ENCODE measurements at places on chromosomes 16 and 17.

GRCh38 chr17:9729034-9729650 lies 62.2 kb downstream of the DHRS7C start:
- peak; percentile 25 for DNase-seq

- peak; percentile 39 for DNase-seq
Measured at GRCh38 chr17:79970576-79971068, 65.0 kb downstream of the TBC1D16 start.

- no peak for DNase-seq
Measured at GRCh38 chr16:74901606-74902005, 83.3 kb downstream of the WDR59 start.

GRCh38 chr17:50511058-50511457 lies 2.8 kb downstream of the MYCBPAP start:
- no peak for DNase-seq

DNA sequence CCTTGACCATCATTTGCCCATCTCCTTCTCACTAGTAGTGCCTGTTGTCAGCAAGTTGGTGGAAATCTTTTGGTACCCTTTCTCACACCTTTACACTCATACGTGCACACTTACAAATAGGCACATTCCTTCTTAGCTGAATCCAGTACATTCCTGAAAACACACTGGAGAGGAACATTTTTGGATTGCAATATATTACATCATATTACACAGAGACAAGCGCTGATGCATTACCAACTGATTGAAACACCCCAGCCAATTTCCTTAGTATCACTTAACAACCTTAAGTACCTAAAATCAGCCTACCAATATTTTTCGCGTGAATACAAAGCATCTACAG lies 64.1 kb downstream of the PLCG2 start:
- no peak for DNase-seq

DNA sequence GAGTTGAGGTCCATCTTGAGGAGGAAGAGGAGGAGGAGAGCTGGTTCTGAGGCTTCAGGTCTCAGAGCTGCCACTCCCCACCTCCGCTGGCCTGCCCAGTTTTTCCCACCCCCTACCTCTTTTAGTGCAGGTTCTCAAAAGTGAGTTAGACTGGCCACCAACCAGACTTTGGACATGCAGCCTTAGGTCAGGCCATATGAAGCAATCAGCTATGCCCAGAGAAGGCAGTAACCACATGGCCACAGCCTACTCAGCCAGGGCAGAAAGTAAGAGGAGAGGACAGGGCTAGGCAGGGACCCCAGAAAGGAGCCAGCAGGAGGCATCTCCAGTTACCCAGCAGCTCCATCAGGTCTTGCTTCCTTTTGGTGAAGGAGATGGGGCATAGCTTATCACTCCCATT lies 9.0 kb downstream of the MYO15A start:
- no peak for DNase-seq

DNA sequence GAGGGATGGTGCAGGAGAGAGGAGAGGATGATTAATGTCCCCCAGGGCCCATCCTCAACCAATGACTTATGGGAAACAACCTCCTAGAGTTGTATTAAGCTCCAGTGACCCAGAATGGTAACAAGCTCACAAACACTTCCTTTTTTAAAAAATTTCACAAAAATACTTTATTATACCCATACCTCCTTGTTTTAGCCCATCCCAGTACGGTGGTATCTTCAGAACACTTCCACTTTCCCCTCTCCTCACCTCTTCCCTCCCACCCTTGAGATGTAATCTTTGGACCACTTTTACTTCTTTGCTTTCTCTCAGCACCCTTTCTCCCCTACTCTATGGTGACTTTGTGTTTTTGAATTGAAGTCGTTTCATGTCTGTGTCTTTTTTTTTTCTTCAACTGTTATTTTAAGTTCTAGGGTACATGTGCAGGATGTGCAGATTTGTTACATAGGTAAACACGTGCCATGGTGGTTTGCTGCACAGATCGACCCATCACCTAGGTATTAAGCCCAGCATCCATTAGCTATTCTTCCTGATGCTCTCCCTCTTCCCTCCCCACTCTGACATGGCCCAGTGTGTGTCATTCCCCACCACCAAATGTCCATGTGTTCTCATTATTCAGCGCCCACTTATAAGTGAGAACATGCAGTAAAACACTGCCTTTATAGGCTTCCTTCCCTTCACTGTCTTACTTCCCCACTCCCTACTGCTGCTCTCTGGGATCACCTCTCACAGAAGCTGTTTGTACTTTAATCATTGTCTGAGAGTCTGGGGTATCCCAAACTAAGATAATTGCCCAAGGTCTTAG lies 124.5 kb downstream of the PRKCB start:
- DNase-seq = no peak

GRCh38 chr17:74873874-74874614 lies 1.2 kb upstream of the FDXR start:
- no peak for DNase-seq

DNA sequence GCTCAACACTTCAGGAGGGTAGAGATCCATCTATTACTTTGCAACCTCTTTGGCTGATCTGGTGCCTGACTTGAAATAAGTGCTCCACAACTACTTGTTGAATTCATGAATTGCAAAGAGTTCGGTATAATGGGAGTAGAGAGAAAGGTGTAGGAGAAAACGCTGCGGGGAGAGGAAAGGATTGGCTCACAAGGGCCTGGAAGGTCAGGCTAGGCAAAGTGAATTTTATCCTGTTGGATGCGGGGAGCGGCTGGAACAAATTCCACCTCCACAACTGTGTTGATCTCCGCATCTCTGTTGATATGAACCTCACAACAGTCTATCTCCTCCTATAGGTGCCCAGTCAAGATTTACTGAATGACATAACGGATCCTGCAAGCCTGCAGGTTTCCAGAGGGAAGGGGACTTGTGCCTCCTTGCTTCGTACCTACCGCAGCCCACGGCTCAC lies 684 bp downstream of the SLX4 start:
- DNase-seq = no peak

DNA sequence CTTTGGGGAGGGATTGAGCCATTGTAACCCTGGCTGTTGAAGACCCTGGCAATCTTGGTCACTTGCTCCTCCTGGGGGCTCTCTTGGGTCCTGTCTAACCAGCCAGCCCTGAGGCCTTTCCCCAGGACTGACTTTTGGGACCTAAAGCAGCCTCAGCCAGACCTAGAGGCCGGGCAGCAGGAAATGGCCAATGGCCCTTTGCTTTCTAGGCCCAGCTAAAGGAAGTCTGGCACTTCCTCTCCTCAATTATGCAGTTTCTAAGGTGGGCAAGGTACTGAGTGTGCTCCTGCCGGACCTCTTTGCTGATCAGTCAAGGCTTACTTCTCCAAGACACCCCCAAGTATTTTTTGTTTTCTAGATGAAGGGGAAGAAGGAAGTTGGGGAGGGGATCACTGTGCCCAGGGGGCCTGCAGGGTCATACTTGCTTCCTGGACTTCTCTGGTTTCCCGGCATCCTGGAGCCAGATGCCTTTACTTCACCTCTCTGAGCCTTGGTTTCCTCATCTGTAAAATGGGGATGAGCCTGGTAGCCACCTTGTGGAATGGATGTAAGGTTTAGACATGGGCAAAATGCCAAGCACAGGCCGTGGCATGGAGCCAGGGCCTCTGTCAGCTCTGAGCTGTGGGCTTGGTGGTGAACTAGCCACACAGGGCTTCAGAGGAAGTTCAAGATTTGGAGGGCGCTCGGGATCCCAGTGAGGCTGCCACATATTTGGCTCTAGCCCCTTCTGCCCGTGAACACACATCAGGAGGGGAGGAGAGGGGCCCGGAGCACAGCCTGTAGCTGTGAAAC lies 8.6 kb downstream of the CX3CL1 start:
- peak; percentile 15 for DNase-seq

DNA sequence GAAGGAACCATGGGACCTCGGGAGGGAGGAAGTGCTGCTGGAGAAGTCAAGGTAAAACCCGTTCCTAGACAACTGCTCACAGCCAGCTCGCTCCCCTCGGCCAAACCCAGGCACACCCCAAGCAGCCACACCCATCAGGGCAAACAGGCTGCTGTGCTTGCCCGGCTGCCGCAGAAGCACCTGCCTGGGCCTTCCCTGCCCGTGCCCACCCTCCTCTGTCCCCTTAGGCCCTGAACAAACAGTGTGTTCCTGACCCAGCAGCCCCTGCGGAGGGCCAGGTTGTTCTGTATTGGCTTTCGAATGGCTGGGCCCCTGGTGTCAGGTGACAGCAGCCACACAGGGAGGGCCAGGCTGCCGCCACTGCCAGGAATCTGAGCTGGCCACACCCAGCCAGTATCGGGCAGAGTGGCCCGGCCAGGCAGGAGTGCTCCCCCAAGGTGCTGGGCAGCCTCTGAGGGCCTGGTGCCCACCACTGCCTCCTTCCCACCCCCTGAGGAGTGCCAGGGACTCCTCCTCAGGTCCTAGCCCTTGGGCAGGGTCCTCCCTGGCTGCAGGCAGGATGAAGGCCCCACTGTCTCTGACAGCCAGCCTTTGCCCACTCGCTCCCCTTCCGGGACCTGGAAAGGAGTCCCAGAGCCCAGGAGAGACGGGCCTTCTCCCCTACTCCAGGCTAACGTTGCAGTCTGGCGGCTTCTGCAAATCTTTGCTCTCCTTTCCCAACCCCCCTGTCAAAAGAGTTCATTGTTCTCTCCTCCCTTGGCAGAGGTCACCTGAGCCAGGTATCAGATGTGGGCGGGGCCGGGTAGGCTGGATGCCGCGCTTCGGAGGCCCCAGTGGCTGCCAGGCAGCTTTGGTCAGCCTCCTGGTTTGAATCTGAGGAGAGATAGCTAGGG lies 24.0 kb downstream of the LLGL2 start:
- no peak for DNase-seq

DNA sequence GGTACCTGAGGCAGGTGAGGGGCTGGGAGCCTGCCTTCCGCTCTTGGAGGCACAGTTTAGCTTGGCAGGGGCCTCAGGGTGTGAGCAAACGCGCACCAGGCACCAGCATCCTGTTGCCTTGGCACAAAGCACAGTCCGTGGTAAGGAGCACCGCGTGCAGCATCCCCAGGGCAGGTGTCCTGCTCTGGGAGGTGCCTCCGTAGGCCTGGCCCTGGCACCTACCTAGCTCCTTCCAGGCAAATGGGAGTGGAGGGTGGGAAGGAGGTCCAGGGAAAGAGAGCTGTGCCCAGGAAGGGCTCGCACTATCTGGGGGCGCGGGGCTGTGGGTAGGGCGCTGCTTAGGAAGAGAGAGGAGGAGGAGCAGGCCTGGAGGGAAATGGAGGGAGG lies 3.1 kb upstream of the GSE1 start:
- peak; percentile 67 for DNase-seq

GRCh38 chr17:59826706-59827453 lies 65.9 kb downstream of the TUBD1 start:
- DNase-seq = no peak

DNA sequence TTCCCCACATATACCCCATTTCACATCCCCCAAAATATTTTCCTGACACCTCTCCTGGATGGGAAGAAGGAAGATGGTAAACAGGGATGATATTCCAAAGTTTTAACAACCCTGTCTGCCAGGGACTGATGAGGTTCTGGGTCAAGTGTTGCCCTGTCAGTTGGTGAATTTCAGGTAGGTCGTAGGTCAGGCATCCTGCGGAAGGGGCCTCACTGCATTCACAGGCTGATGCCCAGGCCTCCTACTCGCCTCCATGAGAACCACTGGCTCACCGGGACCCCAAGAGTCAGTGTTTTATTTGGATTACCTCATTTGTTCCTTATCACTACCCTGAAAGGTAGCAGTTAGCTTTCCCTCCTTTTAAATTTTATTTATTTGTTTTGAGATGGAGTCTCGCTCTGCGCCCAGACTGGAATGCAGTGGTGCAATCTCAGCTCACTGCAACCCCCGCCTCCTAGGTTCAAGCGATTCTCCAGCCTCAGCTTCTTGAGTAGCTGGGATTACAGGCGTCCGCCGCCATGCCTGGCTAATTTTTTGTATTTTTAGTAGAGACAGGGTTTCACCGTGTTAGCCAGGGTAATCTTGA lies 10.5 kb downstream of the ZBTB4 start:
- no peak for DNase-seq

- no peak for DNase-seq
Measured at GRCh38 chr17:78795861-78796516, 13.9 kb upstream of the CYTH1 start.

DNA sequence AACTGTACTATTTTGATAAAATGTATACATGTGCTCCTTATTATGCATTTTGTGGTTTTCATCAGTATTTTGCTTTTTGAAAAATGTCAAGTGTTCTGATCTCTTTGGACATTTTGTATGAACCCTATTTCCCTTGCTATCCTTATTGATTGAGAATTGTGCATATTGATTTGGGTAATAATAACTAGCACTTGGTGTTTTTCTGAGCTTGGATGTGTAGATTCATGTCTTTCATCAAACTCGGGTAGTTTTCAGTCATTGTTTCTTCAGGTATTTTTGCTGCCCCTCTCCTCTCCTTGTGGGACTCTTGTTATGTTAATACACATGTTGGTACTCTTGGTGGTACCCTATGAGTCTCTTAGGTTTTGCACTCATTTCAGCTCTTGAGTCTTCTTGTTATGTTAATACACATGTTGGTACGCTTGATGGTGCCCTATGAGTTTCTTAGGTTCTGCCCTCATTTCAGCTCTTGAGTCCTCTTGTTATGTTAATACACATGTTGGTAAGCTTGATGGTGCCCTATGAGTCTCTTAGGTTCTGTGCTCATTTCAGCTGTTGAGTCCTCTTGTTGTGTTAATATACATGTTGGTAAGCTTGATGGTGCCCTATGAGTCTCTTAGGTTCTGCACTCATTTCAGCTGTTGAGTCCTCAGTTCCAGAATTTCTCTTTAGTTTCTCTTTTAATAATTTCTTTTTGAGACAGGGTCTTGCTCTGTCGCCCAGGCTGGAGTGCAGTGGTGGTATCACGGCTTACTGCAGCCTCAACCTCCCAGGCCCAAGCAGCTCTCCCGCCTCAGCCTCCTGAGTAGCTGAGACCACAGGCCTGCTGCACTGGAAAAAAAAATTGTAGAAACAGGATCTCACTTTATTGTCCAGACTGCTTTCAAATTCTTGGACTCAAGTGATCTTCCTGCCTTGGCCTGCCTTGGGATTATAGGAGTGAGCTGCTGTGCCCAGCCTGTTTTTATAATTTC lies 19.3 kb downstream of the ZNF750 start:
- no peak for DNase-seq

GRCh38 chr17:44970136-44970741 lies 2.1 kb upstream of the C1QL1 start:
- DNase-seq = peak; percentile 27

GRCh38 chr17:17382971-17383370 lies 79.8 kb downstream of the NT5M start:
- no peak for DNase-seq

- DNase-seq = no peak
Measured at GRCh38 chr17:4170639-4171280, 27.8 kb downstream of the CYB5D2 start.
